ENCODE measurements at places on chromosomes 6 and 20. TPM values are rescaled to one million over a fixed set of nuclear protein-coding genes. Genes with fewer than 3 reads are reported as not detected.

Gene KCNK16
- not detected for total RNA-seq

Gene ARFGEF2
- 34.2 TPM for total RNA-seq

Gene PRICKLE4
- total RNA-seq = 5.4 TPM

DNA sequence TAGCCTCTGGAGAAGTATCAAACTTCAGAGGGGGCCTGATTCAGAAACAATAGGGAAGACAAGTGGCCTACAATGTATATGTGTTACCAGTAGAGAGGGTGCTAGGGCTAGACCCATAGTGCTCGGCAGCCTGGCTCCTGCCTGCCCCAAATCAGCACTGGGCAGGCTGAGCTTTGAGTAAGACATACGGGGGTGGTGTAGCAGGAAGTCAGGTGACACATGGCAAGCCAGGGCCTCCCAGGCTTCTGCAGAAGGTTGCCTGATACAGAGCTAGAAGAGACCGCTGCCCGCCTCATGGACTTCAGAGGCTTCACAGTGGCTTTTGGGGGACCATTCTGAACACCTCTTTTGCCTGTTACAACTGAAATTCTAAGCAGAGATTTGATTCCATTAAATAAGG lies 43.4 kb downstream of the RALY start:
- no peaks in the 10 kb centered on the region for H3K27me3 ChIP-seq
- no peak overlapping the region for H3K4me3 ChIP-seq
- no peak overlapping the region for H3K27ac ChIP-seq
- peaks cover 16% of the 10 kb centered on the region for H3K4me1 ChIP-seq

GRCh38 chr6:20827798-20828197 lies 293.5 kb downstream of the CDKAL1 start:
- no peaks in the 10 kb centered on the region for H3K27me3 ChIP-seq
- H3K4me3 ChIP-seq = no peak overlapping the region
- no peak for DNase-seq
- H3K27ac ChIP-seq = no peak overlapping the region
- no peaks in the 10 kb centered on the region for H3K4me1 ChIP-seq
- H3K36me3 ChIP-seq = no peaks in the 10 kb centered on the region

DNA sequence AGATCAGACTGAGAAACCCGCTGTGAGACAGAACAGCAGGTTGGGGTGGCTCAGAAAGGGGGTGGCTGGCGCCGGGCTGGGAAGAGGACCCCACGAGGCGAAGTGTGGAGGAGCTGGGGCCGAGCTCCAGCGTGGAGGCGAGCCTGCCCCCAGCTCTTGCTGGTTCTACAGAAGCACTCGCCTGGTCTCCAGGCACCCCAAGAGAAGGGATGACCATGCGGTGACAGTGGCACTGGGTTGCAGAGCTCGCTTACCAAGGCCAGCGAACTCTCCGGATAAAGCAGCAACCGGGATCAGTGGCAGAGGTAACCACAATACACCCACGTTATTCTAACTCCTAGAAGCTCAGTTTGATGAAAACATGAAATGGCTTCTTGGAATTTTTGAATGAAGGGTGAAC lies 26.5 kb downstream of the THBS2 start:
- H3K4me3 ChIP-seq = no peak overlapping the region
- H3K36me3 ChIP-seq = no peaks in the 10 kb centered on the region
- DNase-seq = no peak

DNA sequence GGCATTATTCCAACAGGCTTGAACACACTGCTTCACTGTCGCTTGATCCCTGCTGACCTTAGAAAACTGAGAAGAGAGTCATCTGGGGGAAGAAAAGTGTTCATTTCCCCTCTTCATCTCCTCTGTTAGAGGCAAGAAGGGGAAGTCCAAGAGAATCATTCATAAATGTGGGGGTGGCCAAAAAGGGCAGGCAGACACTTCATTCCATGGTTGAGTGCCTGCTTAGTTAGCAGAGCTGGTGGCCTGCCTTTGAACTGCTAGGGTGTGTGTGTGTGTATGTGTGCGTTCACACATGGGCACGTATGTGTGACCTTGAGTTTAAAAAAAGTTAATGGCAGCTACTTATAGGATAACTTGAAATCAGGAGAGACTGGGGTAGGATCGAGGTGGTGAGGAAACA lies 39.4 kb upstream of the RFPL4B start:
- no peak for DNase-seq
- no peaks in the 10 kb centered on the region for H3K4me1 ChIP-seq
- H3K27me3 ChIP-seq = peaks cover 4% of the 10 kb centered on the region
- no peaks in the 10 kb centered on the region for H3K36me3 ChIP-seq
- no peak overlapping the region for H3K27ac ChIP-seq
- no peak overlapping the region for H3K4me3 ChIP-seq

DNA sequence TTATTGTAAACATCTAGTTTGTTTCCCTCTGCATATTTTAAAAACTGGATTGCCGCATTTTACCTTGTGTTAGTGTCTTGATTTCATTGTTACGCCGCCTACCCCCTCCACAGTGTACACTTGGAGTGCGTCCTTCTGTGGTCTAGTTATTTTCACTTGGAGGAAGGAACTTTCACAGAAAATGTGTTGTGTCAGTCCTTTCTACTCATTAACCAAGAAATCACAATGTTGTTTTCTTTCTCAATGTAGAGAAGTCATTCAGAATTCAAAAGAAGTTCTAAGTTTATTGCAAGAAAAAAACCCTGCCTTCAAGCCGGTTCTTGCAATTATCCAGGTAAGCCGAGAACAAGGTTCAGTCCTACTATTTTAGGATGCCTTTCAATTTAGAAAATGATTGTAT lies 10.3 kb downstream of the MTHFD1L start:
- DNase-seq = no peak
- no peaks in the 10 kb centered on the region for H3K4me1 ChIP-seq
- H3K27ac ChIP-seq = no peak overlapping the region
- H3K27me3 ChIP-seq = no peaks in the 10 kb centered on the region
- peaks cover 10% of the 10 kb centered on the region for H3K36me3 ChIP-seq

DNA sequence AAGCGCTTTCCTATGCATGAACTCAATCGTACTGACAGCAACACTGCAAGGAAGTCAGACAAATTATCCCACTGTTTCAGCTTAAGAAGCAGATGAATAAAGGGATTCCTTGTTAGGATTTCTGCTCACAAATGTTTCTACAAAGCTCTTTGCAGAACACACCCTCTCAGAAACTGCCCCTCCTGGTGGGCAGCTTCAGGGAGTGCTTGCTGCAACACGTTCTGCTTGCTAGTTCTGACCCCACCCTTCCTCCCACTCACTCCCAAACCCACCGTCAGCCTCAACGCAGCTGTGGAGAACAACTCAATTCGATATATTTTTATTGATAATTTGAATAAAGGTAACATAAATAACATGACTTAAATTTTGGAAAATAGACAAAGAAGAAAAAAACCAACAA lies 250.8 kb upstream of the PRDM1 start:
- peaks cover 16% of the 10 kb centered on the region for H3K4me1 ChIP-seq
- H3K36me3 ChIP-seq = no peaks in the 10 kb centered on the region
- H3K27ac ChIP-seq = no peak overlapping the region

DNA sequence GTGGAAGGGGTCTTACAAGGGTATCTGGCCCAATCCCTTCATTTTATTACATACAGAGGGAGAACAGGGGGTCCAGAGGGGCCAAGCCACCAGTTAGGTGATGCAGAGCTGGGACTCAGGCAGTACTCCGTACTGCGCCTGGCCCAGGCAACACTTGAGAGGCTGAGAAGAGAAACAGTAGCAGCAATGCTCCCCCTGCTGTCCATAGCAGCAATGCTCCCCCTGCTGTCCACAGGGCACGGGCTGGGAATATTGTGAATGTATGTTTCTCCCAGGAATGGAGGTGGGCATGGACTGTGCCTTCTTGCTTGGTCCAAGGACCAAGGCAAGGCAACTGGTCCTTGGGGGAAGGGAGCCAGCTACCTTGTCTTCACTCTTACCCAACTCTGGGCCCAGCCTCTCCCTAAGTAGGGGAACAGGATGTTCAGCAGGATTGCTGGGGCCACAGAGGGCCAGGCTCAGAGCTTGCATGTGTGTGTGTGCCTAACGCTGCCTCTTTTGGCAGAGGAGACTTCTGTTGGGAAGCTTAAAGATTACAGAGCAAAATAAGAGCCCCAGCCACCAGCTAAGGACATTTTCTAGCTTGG lies 14.8 kb upstream of the FAM83C start:
- DNase-seq = no peak
- H3K36me3 ChIP-seq = peaks cover 63% of the 10 kb centered on the region
- H3K4me1 ChIP-seq = peaks cover 10% of the 10 kb centered on the region

DNA sequence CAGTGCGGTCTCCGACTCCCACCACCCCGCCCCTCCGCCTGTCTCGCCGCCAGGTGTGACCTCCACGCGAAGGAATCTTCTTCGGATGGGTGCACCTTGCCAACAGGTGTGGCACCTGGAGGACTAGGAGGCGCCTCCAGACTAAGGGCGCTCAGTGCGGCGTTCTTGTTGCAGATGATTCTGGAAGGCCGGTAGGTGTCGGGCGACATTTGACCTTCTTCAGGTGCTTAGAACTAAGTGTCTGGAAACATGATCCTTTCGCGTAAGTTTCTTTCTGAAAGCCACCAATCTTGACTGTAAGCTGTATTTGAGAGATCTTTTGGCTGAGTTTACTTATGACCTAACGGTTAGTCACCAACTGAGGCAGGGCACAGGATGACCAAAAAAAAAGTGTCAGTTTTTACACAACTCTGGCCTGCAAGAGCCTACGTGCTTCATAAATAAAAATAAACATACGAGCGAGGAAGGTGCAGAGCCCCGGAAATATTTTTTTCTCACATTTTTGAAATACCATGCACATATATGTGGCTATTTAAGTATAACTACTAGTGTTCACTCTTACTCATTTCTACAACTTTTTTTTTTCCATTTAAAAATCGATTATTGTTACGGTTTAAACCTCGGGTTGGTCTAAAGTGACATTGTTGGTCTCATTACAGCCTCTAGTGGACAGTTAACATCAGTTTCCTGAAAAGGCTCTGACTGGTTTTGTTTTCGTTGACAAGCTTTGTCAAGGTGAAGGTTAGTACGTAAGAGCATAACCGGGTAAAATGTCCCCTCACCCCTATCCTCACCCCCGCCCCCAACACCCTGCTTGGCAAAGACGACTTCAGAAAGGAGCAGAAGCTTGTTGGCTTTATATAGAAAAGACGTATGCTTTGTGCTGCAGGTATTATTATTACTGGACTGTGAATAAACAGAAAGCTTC lies 1.6 kb upstream of the ATXN1 start:
- H3K36me3 ChIP-seq = no peaks in the 10 kb centered on the region
- H3K27ac ChIP-seq = peak overlapping the region; percentile 98
- H3K4me3 ChIP-seq = peak overlapping the region; percentile 45
- H3K4me1 ChIP-seq = peaks cover 24% of the 10 kb centered on the region

DNA sequence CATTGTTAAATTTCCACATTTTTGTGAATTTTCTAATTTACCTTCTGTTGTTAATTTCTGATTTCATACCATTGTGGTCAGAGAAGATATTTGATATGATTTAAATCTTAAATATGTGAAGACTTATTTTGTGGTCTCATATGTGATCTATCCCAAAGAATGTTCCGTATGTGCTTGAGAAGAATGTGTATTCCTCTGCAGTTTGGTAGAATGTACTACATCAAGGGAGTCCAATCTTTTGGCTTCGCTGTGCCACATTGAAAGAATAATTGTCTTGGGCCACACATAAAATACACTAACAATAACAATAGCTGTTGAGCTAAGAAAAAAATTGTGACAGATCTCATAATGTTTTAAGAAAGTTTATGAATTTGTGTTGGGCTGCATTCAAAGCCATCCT lies 176.2 kb upstream of the PRND start:
- no peak overlapping the region for H3K4me3 ChIP-seq
- H3K36me3 ChIP-seq = no peaks in the 10 kb centered on the region
- no peaks in the 10 kb centered on the region for H3K4me1 ChIP-seq
- H3K27ac ChIP-seq = no peak overlapping the region

DNA sequence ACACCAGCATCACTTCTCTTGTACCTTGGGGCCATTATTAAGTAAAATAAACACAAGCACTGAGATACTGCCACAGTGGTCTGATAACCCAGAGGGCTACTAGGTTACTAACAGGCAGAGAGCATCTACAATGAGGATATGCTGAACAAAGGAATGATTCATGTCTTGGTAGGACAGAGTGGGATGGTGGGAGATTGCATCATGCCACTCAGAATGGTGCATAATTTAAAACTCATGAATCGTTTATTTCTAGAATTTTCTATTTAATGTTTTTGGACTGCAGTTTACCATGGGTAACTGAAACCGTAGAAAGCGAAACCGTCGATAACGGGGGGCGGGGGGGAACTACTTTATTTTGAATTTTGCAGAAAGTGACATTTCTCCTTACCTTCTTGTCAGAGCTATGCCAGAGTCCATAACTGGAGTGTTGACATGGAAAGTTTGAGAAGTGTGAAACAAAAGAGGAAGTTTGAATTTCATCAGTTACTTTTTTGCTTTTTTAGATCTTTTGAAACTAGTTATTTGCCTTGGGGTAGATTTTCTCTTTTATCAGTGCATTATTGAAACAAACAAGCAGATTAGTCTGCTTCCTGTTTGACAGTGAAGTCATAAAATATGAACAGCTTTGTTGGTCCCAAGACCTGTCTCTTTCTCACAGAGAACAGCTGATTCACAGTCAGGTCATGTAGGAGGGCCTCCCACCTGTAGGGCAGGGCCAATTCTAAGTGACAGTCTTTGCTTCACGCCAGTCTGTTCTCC lies 124.9 kb downstream of the KLHL32 start:
- H3K36me3 ChIP-seq = no peaks in the 10 kb centered on the region
- peak overlapping the region; percentile 22 for H3K27ac ChIP-seq
- no peak overlapping the region for H3K4me3 ChIP-seq
- H3K4me1 ChIP-seq = peaks cover 16% of the 10 kb centered on the region
- DNase-seq = no peak

GRCh38 chr6:133129556-133129955 lies 111.6 kb upstream of the EYA4 start:
- no peak overlapping the region for H3K4me3 ChIP-seq
- no peaks in the 10 kb centered on the region for H3K27me3 ChIP-seq
- no peaks in the 10 kb centered on the region for H3K4me1 ChIP-seq

GRCh38 chr6:131065824-131066171 lies 2.8 kb upstream of the EPB41L2 start:
- H3K36me3 ChIP-seq = no peaks in the 10 kb centered on the region
- no peaks in the 10 kb centered on the region for H3K27me3 ChIP-seq
- H3K27ac ChIP-seq = no peak overlapping the region
- peaks cover 23% of the 10 kb centered on the region for H3K4me1 ChIP-seq
- H3K4me3 ChIP-seq = no peak overlapping the region

DNA sequence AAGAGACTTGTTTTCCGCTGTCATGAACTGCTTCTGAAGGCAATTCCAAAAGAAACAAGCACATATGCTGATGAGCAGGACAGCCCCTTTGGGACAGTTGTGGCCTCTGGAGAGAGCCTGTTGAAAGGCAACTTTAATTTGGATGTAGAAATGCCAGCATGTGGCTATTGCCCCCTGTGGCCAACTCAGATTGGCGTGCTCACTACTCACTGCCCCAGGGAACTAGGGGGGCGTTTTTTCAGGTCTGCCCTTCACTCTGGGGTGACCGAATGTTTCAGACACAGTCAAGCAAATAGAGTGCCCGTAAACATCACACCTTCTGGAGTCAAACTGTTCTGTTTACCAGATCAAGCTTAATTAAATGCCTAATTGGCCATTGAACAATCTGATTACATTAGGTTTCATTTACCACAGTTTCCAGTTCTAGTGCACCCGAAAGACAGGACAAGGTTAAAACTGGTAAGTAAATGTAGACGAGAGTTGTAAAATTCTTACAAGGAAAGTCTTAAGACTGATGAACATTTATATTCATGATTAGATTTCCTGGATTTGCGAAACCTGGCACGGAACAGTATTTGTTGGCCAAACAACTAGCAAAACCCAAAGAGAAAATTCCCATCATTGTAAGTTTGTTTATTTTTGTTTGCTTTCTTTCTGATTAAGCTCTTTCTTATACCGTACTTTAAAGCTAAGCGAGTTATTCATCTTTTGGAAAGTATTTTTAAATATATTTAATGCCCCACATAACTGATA lies 75.9 kb upstream of the SYNJ2 start:
- DNase-seq = no peak
- peaks cover 7% of the 10 kb centered on the region for H3K4me1 ChIP-seq
- no peak overlapping the region for H3K27ac ChIP-seq
- no peak overlapping the region for H3K4me3 ChIP-seq
- H3K36me3 ChIP-seq = no peaks in the 10 kb centered on the region

Measured in spleen (tissue), 13 donors.